Gastrocnemius medialis (tissue), 4 donors: ENCODE measurements at places on chromosomes 6 and 20. TPM values are rescaled to one million over a fixed set of nuclear protein-coding genes. Genes with fewer than 3 reads are reported as not detected.

Gene BCL2L1
- total RNA-seq, result 87.8 TPM

Gene LTB
- not detected for total RNA-seq

Gene WFDC10B
- total RNA-seq, result not detected

Gene KHDC1L
- not detected for total RNA-seq

Gene FAM209B
- not detected for total RNA-seq

Gene SCAF8
- 40.7 TPM for total RNA-seq

Gene BPI
- total RNA-seq, result not detected
